ENCODE measurements at places on chromosomes 2 and 18.

DNA sequence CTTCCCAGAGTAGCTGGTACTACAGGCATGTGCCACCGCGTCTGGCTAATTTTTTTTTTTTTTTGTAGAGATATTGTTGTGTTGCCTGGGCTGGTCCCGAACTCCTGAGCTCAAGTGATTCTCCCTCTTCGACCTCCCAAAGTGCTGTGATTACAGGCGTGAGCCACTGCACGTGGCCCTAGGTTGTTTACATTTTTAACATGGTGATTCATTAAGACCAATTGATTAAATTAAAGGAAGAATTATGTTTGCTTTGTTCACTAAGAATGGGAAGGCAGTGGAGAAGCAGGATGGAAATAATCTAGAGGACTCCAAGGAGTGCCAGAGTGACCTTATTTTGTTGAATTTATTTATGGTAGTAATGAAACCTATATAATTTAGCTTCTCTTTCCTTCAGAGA, 7.5 kb downstream of the LCLAT1 start:
- DNase-seq, result no peak

DNA sequence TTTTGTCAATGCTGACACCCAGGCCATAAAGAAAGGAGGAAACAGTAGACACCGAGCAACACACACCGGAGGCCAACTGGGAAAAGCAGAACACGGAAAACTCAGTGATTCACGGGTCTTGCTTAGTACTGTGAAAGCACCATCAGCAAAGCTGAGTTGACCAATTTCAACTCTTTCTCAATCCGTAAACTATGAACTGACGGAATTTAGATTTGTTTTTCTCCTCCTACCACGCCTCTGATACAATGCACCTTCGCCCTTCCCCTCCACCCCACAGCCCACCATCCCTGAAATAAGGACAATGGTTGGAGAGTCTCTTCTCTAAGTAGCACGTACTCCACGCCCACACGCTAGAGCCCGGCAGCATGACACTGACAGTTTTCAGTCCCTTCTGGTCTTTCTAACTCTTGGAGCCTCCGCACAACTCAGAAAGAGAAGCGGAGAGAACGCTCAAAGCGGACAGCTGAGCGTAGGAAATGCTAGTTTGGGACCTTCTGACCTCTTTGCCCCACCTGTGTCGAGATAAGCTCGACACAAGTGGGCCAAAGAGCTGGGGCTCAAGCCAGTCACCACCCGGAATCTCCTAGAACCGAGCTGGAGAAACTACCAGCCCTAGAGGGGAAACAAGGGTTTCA, 669 bp downstream of the LNPK start:
- peak; percentile 11 for DNase-seq

DNA sequence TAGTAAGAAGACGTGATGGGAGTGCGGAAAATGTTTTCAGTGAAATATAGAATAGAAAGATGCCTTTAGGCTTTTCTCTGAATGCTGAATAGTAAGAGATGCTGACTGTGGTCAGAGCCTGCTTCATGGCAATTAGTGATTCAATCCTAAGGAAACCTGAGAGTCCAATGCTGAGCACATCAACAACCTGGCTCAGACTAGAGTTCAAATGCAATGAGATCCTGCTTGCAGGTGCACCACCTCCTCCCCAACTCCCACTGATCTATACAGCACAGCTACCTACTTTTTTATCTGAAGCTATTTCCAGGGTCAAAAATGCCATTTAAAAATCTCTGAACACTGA, 65.4 kb downstream of the AAK1 start:
- no peak for DNase-seq

DNA sequence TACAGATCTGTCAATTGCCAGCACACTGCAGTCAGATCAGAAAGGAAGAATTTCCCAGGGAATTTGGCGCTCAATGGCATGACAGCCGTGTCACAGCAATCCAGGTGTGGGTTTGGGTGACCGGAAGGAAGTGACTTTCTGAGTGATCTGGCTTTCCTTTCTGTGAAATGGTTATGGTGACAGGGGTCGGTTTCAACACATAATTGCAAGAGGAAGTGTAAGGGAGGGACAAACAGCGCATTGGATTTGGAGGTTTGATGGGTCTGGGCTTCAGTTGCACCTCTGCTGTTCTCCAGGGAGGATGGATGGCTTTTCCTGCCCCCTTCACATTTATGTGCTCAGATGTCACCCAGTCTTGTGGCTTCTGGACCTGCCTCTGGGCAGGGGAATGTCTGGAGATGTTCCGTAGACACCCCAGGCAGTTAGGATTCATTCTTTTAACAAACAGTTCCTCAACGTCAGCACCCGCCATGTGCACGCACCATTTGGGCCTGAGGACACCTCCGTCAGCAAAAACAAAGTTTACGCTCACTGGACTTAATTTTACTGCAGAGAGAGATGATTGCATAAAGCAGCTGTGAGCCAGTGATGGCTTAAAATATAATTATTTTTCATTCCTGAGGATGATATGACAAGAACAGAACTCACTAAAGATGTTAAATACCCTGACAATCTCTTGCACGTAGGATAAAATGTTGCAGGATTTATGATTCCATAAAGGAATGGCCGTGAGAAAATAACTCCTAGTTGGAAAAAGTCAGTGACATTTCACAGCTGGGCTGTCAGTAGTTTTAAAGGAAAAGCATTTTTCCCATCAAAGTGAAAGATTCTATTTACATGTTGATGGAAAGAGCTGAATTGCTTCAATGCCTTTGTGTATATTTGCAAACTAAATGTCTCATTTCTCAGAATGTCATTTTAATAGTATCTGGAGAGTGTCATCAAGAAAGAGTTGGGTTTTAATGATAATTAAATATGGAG, 36.9 kb downstream of the MBP start:
- no peak for DNase-seq

DNA sequence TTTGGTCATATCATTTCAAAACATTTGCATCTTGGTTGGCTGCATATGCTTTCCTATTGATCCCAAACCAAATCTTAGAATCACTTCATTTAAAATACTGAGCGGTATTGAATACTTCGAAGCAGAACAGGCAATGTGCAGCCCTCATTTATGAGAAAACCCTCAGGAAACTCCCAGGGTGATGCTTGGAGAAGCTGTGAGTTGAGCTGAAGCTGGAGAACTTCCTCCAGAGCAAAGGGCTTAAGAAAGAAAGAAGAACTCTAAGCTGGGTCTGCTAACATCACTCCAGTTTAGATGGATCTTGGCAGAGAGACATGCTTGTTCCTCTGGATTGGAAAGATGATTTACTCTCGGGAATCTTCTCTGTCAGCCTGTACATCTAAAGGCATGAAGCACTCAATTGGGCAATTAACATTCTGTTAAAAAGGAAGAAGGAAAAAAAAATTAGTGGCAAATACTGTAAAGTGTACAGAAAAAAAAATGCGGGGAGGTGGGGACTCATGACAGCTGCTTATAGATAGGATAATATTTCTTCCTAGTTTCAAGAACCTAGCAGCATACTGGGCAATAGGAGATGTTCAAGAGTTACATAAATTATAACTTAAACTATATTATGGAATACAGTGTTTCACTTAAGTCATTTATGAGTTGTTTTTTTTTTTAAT, 49.5 kb downstream of the ATIC start:
- no peak for DNase-seq

DNA sequence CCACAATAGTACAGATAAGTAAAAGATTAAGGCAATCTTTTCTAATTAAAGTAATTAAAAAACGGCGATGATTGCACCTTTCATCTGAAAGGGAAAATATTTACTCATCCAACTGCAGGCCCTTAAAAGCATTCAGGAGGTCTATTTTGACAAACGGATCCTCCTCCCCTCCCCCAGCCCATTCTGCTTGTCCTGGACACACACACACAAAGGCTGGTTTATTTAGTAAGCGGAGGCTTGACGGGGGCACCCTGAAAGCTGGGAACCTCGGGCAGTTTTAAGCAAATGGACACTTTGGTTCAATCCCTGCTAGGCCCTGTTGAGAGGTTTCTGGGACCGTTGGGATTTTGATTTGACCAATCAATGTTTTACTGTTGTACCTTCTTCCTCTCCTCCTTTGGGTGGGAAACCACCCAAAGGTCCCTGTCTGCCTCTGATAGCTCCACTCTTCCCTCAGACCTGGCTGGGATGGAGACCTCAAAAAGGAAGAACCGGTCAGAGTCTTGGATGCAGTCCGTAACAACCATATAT, 135.8 kb upstream of the HAAO start:
- peak; percentile 54 for DNase-seq

GRCh38 chr2:9113262-9113661, 93.3 kb upstream of the ASAP2 start:
- no peak for DNase-seq

DNA sequence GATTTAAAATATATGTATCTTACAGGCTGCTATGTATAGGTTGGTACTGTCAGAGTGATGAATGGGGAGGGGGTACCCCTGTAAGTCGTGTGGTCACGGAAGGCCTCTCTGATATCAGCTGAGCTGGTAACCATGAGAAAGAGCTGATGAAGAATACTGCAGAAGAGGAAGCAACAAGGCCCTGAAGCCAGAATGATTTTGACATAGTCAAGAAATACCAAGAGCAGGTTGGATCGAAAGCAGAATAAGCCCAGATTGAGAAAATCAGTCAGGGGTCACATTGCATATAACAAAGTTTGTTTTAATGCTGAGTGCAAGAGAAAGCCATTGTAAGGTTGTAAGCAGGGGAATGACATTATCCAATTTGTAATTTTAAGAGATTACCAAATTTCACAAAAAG, 57.3 kb downstream of the UNC50 start:
- no peak for DNase-seq

DNA sequence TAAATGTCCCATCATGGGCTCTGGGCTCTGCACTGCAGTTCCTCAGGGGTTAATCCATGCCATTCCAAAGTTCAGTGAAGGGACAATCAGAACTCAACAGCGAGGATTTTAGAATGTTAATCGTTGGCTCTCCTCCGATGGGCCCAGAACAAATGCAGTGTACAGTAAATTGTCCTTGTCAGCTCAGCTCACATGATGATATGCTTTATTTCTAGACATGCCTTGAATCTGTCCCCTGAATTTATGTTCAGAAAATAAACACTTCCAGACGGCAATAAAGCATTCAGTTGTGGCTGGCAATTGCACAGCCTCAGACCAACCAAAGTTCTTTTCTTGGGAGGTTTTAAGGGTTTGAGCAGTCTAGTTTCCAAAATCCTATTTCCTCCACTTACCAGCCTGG, 981.2 kb downstream of the BCL11A start:
- no peak for DNase-seq

DNA sequence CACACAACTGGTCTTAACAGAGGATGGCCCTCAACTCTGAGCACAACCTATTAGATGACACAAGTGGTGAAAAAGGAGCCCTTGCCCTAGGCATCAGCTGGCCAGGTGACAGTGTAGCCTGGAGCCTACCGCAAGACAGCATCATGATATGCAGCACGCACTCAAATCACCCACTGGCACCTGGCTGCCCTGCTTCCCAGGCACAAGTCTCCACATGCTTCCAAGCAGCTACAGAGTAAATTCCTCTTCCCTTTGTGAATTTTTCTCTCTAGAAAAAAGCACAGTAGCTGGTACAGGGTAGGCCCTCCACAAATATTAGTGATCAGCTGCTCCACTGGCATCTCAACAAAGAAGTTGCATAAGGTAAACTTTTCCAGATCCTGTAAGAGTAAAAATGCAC, 6.0 kb downstream of the FBXO15 start:
- DNase-seq, result no peak

DNA sequence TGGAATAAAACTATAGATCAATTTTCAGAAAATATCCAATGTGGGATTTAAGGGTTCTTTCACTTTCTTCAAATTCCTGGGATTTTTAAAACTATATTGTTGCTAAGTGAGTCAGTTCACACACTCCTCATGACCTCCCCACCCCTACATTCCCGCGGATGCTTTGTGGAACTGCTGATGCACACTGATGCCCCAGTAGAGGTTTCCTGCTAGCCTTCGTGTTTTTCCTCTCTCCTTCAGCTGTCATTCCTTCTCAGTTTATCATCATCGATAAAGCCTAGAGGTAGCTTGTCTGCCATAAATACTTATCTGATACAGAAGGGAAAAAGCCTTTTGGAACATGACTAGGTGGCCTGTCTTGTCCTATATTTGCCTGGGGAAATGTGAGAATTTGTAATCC, 67.4 kb upstream of the GALNT5 start:
- no peak for DNase-seq

GRCh38 chr2:69517410-69517809, 80.2 kb upstream of the NFU1 start:
- no peak for DNase-seq

- DNase-seq, result no peak
Observed at GRCh38 chr2:68749345-68749744, 14.7 kb downstream of the ARHGAP25 start.
